ENCODE measurements at places on chromosomes 4 and X.

DNA sequence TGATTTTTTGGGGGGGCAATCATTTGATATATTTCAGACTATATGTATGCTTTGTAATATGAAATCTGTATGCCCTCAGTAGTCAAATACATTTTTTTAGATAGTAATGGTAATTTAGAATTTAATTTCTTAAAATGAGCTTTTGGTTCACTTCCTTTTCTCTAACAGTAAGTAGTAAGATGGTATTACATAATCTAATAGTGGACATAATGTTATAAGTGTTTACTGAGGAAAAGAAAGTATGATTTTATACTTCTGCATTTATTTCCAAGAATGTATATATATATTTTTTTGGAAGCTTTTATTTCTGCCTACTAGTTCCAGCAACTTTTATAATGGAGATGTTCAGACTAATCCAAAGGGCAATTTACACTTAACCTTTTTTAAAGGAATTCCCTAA lies 1450.7 kb upstream of the TENM3 start:
- DNase-seq, result no peak

GRCh38 chrX:86171366-86171765 lies 23.1 kb downstream of the DACH2 start:
- no peak for DNase-seq

GRCh38 chr4:14915018-14915417 lies 87.3 kb upstream of the CPEB2 start:
- no peak for DNase-seq

DNA sequence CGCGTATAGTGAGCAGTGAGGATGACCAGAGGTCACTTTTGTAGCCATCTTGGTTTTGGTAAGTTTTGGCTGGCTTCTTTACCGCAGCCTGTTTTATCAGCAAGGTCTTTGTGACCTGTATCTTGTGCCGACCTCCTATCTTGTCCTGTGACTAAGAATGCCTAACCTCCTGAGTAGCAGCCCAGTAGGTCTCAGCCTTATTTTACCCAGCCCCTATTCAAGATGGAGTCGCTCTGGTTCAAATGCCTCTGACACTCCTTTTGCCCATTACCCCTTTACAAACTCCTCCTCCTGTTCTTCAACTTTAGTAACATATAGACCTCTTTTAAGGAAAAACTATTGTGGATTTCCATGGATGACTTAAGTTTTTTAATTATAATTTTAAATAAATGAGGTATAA lies 2.6 kb upstream of the INTU start:
- DNase-seq, result no peak

GRCh38 chr4:173138624-173139023 lies 30.0 kb upstream of the GALNT7 start:
- no peak for DNase-seq

- DNase-seq, result no peak
These were observed 225.0 kb upstream of the CXXC4 start for GRCh38 chr4:104719539-104720230.

GRCh38 chr4:38266616-38267015 lies 306.4 kb downstream of the PTTG2 start:
- DNase-seq, result no peak

All from mesothelial cell of epicardium (in vitro differentiated cells).